ENCODE measurements at places on chromosomes 5 and 9. TPM values are rescaled to one million over a fixed set of nuclear protein-coding genes. Genes with fewer than 3 reads are reported as not detected.

Gene QRFP
- total RNA-seq: not detected

Gene KCNV2
- total RNA-seq: not detected

GRCh38 chr5:122311497-122311960, 508 bp upstream of the SNCAIP start:
- no peak for DNase-seq

DNA sequence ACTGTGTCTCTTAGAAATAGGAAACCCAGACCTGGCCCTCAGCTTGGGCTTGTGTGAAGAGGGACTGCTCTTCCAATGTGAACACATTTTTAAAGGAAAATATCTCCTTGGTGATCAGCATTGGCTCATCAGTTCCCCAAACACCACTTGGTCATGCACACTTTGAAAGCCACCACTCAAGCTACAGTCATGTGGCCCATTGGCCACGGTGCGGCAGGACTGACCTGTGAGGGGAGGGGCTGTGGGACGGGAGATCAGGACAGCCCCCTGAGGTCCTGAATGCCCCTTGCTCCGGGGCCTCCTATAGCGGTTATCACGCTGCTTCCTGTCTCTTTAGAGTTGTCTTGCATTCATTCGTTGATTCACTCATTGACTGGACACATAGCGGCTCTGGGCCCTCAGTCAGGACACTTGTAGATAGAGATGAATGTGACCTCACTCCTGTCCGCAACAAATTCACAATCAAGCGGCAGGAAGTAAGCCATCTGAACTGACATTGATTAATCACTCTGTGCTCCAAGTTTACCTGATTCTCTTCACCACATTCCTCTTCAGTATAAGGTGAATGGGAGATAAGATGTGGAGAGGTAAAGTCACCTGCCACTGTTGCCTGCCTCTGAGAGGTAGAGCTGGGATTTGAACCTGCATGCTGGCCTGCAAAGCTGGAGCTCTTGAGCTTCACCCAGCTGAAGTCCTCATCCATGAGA, 73.1 kb downstream of the COL15A1 start:
- DNase-seq: no peak

DNA sequence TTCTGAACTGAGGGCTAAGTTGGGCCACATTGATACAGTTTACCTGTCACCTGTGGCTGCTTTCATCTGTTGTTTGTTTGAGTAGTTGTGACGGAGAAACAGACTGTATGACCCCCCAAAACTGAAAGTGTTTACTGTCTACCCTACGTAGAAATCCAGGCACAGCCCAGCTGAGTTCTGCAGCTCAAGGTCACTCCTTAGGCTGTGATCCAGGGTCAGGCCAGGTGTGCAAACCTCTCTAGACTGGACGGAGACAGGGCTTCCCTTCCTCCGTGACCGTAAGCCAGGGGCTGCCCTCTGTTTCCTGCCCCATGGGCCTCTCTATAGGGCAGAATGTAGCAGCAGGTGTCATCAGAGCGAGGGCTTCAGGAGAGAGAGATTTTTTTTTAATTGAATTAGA, 207.9 kb upstream of the OTULINL start:
- no peak for DNase-seq

DNA sequence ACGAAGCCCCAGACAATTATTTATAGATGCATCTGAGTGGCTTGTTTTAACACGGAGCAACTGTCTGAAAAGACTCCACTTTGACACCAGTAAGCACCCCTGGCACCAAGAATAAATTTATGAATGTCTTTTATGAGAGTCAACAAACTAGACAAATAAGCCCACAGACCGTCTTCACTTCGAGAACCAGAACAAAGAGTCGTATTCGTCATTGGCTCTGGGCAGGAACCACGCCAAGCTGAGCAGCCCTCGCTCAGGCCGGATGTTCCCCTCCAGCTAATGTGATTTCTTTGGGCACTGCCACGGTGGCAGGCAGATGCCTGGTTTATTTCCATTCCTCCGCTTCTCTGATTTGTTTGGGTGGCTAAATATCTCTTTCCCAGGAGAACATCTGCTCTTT, 91.9 kb upstream of the STC2 start:
- DNase-seq: no peak

GRCh38 chr9:137114613-137115393, at the start of gene DPP7:
Gene DPP7 (minus strand): TSS chr9:137114733. CDS start chr9:137114713, 20 bp downstream.
- DNase-seq: peak; percentile 60

GRCh38 chr9:116539549-116539948, 147.6 kb upstream of the TRIM32 start:
- DNase-seq: no peak

DNA sequence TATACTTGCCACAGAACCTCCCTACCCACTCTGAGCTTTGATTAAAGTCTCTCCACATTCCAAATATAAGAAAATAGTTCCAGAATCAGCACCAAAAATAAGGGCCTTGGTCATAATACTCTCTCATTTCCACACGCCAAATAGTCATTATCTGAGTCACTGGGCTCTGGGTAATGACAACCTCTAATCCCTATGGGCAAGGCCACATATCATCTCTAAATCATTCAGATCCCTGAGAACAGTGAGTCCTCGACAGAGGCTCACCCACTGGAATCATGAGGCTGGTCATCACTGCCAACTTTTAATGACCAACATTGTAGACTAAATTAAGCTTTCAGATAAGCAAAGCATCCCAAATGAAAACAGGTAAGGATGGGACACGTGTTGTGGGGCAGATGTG, 28.1 kb downstream of the FAM114A2 start:
- DNase-seq: no peak
